CD4-positive, alpha-beta T cell treated with Interleukin-1 beta for 1 hour (primary cell): ENCODE measurements at places on chromosomes 16 and 17.

DNA sequence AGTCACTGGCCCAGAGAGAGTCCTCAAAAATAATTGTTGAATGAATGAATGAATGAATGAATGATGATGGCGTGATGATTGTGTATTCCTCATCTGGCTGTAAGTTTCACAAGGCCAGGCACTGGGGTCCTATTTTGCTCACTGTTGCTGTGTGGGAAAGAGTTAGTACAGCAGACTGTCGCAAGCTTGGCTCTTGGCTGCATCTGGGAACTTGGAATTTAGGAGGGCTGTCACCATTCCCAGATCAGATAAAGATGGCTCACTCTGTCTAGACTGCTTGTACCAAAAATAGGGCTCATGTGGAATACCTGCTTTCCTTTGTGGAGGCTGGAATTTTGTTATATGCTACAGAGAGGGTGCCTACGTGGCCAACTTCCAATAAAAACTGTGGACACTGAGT is 530.6 kb downstream of the WWOX start:
- DNase-seq, result no peak

- DNase-seq, result no peak
These were observed 322.1 kb downstream of the SEC14L1 start for GRCh38 chr17:77462553-77463497.

DNA sequence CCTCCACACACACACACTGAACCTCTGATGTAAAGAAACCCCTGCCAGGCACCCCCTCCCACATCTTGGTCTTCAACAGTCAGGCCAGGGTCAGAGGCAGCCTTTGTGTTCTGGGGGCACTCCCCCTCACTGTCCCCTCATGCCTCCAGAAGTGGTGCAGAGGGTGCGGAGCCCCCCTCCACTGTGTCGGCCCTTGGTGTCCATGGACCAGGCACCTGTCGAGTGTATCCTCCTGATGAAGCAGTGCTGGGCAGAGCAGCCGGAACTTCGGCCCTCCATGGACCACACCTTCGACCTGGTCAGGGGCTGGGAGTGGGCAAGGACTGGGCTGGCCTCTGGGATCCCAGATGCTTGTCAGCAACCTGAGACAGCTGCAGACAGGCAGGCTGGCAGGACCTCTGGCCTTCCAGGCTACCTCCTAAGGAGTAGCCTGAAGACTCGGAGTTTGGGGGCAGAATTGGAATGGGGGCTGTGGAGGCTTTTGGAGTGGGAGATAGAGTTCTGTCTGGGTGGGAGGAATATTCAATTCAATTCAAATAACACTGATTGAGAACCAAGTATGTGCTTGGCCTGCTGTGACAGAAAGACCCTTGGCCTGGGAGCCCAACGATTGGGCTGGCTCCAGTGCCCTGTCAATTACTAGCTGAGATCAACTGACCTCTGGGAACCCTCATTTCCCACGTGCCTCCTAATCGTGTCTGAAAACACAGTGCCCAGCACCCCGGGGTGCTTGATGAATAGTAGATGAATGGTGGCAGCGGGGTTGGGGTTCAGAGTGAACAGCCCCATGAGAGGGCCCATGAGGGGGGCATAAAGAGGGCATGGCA is 11.5 kb downstream of the GUCY2D start:
- no peak for DNase-seq

GRCh38 chr17:7695586-7695985 is 7.3 kb downstream of the WRAP53 start:
- no peak for DNase-seq

GRCh38 chr16:3000540-3000939 is 12.2 kb upstream of the CLDN9 start:
- DNase-seq, result no peak

DNA sequence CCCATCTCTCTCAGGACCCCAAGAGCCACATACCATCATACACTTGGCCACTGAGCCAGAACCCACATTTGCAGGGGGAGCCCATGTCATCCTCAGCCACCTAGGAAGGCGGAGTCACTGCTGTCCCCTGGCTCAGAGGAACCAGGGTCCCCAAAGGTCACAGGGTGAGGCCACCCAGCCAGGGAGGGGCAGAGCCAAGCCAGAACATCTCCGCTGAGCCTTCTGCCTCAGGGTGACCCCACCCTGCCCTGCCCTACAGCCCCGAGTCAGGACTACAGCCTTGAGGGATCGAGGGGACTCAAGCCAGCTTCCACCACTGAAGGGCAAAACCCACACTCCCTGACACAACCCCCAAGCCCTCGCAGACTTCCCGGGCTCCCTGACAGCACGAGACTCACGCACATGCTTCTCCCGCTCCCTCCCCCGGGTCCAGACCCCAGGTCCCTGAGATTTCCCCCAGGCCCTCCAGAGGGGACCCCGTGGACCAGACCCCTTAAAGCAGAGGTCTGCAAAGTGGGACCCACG is 17.4 kb downstream of the PIEZO1 start:
- DNase-seq, result no peak

- DNase-seq, result no peak
These were observed 16.9 kb downstream of the LDAF1 start for GRCh38 chr16:21175397-21175796.

DNA sequence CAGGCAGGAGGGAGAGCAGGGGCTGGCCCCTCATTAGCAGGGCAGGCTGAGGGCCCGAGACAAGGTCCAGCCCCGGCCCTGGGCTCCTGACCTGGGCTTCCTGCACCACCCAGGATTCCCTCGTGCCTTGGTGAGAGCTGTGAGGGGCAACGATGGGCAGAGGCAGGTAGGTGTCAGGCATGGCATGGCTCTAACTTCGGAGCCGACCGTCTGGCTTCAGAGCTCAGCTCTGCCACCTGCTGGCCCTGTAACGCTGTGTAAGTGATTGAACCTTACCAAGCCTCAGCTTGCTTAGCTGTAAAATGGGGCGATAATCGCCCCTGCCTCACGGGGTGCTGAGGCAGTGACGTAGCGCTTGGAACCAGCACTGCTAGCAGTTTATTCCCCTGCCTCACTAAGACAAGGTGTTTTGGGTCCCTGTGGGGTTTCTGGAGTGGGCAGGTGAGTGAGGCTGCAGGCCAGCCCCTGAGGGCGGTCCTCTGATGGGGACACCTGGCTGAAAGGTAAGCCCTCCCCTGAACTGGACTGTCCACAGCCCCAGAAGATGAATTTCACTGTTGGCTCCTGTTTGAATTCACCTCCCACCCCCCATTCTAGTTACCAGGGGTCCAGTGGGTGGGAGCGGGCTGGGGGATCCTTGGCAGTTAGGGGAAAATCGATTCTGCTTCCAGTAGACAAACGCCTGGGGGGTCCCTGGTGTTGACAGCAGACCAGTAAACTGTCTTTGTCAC is 184.8 kb upstream of the GSE1 start:
- DNase-seq, result peak; percentile 60

GRCh38 chr16:81818568-81818896 is 39.4 kb downstream of the PLCG2 start:
- DNase-seq, result no peak

DNA sequence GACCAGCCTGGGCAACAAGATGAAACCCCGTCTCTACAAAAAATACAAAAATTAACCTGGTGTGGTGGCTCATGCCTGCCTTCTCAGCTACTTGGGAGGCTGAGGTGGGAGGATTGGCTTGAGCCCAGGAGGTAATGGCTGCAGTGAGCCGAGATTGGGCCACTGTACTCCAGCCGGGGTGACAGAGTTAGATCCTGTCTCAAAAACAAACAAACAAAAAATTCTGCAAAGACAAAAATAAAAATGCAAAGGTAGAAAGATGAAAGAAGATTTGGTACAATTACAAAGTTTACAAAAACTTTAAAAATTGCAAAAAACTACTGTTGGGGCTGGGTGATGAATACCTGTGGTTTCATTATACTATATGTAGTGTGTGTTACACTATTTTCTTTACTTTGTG is 5.5 kb upstream of the CDH1 start:
- DNase-seq, result no peak

DNA sequence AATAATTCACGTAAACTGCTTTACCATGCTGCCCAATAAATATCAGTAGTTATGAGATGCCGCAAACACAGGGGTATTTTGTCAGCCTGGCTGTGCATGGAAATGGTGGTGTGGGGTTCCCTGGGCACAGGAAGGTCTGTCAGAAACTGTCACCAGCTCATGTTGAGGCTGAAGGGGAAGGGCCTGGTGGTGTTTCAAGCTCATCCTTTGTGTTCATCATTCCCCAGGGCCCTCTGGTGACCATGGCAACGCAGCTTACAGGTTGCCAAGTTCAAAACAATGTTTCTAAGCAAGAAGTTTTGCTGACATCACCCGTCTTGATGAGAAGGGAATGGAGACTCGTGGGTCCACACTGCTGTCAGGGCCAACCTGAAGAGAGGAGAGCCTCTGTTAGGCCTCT is 348.9 kb upstream of the C16orf82 start:
- DNase-seq, result no peak

GRCh38 chr16:11737713-11738112 is 4.9 kb downstream of the TXNDC11 start:
- no peak for DNase-seq

DNA sequence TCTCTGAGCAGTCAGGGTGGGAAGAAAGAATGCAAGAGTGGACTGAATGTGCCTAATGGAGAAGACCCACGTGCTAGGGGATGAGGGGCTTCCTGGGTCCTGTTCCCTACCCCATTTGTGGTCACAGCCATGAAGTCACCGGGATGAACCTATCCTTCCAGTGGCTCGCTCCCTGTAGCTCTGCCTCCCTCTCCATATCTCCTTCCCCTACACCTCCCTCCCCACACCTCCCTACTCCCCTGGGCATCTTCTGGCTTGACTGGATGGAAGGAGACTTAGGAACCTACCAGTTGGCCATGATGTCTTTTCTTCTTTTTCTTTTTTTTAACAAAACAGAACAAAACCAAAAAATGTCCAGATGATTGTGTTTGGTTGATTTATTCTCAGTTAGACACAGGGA is 14.1 kb downstream of the IGFBP4 start:
- DNase-seq, result no peak

GRCh38 chr16:11795887-11796226 is 1.2 kb downstream of the ZC3H7A start:
- DNase-seq, result no peak

- DNase-seq, result no peak
These were observed 251.1 kb downstream of the SEC14L1 start for GRCh38 chr17:77391668-77392375.

DNA sequence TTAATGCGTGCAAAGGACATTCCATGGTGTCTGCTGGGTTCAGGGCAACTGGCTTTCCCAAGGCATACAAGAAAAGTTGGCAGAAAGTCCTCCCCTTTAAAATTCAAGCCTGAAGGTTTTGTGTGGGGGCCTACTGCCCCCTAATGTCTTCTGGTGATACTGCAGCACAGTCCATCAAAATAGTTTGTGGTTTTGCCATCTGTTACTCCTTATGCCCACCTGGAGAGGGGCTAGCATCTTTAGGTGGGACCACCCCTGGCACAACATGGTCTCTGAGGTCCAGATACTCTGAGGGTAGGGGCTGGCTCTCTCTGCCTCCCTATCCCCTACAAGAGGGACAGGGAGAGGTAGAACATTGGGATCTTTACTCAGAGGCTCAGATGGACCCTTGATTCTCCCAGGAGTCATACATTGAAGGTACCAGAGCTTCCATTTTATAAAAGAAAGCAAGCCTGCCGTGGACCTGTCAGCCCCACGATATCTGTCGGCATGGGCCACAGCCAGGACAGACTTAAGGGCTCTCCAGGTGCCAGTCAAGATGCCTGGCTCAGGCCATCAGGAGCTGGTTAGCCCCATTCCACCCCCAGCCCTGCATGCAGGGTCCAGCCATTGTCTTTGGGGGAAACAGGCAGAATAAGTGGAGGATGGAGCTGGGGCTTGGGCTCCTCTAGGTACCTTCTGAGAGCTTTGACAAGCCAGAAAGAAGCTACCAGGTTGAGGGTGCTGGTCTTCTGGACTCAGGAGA is 6.3 kb downstream of the ESRP2 start:
- peak; percentile 62 for DNase-seq

GRCh38 chr17:17309356-17309755 is 6.2 kb downstream of the NT5M start:
- no peak for DNase-seq
